ENCODE measurements at places on chromosomes 3 and 15.

- no peaks in the 10 kb centered on the region for H3K4me1 ChIP-seq
- no peak overlapping the region for H3K27ac ChIP-seq
- no peak overlapping the region for H3K4me3 ChIP-seq
- no peaks in the 10 kb centered on the region for H3K27me3 ChIP-seq
- H3K36me3 ChIP-seq: no peaks in the 10 kb centered on the region
Measured at GRCh38 chr3:5431811-5432378, 244.4 kb downstream of the EDEM1 start.

DNA sequence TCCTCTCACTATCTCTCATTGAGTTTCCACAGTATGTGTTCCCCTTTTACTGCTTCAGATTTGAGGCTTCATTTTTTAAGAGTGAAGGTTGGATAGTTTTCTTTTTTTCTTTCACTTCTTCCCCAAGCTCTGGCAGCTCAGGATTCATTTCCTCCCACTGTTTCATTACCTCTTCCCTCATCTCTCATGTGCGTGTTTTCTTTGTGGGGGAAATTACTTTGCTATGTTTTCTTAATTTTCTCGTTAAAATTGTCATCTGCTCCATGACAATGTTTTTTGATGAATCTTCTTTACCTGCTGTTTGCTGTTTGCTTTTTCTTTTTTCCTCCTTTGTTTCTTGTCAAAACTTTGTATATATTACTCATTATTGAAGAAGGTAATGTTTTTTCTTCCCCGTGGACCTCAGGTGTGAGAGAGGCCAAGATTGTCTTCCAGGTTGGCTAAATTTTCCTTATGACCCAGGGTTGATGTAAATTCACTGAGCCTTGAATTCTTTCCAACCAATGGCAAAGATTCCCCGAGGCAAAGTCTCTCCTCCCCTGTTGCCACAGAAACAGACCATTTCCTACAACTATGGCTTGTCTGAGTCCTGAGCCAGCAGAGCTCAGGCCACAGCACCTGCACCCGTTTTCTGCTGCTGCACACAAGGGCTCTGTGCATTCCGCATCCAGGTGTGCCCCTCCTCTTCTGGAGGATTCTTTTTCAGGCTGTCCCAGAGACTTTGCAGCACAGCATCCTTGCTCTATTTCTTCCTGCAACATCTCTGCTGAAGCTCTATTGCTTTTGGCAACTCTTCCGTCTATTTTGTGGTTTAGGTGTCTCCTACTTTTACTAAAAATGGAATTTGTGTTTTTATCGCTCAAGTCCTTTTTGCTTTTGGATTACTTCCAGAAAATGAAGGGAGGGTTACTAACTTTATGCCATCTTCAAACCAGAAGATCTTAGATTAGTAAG, 66.1 kb downstream of the NOX5 start:
- peaks cover 6% of the 10 kb centered on the region for H3K4me1 ChIP-seq
- no peaks in the 10 kb centered on the region for H3K36me3 ChIP-seq

DNA sequence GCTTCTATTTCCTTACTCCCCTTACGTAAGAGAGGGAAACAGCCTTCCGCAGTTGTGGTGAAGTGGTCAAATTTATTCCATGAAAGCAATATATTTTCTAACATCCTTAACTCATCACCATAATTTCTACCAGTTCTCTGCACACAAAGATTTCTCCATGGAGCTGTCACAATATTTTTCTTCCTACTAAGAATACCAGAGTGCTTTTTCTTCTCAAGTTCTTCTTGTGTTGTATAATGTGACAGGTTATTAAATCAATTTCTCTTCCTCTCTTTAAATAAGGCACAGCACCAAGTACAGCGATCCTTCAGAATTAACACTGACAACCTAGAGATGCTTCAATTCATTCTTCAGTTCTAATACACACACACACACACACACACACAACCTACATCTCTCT, 153.0 kb downstream of the CPNE4 start:
- H3K27me3 ChIP-seq: no peaks in the 10 kb centered on the region
- no peaks in the 10 kb centered on the region for H3K4me1 ChIP-seq
- no peaks in the 10 kb centered on the region for H3K36me3 ChIP-seq
- no peak for DNase-seq
- no peak overlapping the region for H3K27ac ChIP-seq

GRCh38 chr3:14608298-14608697, 43.3 kb upstream of the CCDC174 start:
- no peaks in the 10 kb centered on the region for H3K36me3 ChIP-seq
- no peaks in the 10 kb centered on the region for H3K4me1 ChIP-seq
- H3K27me3 ChIP-seq: peaks cover 9% of the 10 kb centered on the region
- H3K27ac ChIP-seq: no peak overlapping the region
- DNase-seq: no peak

DNA sequence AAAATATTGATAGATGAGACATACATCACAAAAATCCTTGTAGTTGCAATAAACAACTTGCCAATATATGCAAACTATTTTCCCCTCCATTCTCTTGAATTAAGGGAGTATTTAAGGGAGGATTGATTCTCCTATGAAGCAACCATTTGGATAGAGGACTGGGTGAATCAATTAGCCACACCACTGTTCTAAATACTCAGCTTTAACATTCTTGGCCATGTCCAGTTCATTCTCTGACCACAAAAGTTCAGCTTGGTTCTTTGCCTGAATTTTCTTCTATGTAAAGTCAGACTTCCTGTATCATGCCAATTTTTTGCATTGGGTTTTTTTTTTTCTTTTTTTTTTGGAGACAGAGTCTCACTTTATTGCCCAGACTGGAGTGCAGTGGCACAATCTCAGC, 15.8 kb upstream of the SEC11A start:
- no peak overlapping the region for H3K4me3 ChIP-seq
- H3K27ac ChIP-seq: no peak overlapping the region
- DNase-seq: no peak

- H3K27ac ChIP-seq: no peak overlapping the region
- no peaks in the 10 kb centered on the region for H3K27me3 ChIP-seq
- DNase-seq: no peak
- H3K4me3 ChIP-seq: no peak overlapping the region
- H3K4me1 ChIP-seq: no peaks in the 10 kb centered on the region
Measured at GRCh38 chr3:133271539-133271938, 128.3 kb upstream of the BFSP2 start.

DNA sequence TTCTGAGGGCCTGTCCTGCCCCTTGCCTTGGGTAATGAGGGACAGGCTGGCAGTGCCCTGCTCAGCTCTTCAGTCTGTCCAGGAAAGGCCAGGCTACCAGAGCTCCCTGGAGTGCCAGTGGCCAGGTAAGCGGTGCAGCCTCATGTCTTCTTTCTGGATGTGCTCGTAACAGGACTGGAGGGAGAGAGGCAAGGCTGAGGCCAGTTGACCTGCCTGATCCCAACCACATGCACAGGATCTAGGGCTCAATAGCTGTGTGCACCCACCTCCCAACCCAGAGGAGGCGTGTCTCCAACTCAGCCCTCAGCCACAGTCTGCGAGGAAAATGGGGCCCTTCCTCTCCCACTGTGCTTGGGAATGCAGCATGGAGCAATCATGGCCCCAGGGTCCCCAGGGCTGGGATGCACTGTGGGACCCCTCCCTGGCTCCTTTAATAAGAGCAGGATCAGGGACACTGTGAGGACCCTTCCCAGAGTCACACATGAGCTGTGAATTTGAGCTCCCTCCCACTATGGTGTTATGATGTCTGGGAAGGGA, 22.5 kb downstream of the ALS2CL start:
- H3K4me1 ChIP-seq: no peaks in the 10 kb centered on the region
- H3K4me3 ChIP-seq: no peak overlapping the region
- no peaks in the 10 kb centered on the region for H3K27me3 ChIP-seq
- DNase-seq: peak; percentile 54
- no peak overlapping the region for H3K27ac ChIP-seq
- no peaks in the 10 kb centered on the region for H3K36me3 ChIP-seq

- no peak overlapping the region for H3K27ac ChIP-seq
- no peaks in the 10 kb centered on the region for H3K27me3 ChIP-seq
- peaks cover 80% of the 10 kb centered on the region for H3K36me3 ChIP-seq
- DNase-seq: no peak
Measured at GRCh38 chr3:47652142-47652541, 73.5 kb upstream of the CSPG5 start.

GRCh38 chr15:45794304-45794703, 159.5 kb downstream of the SQOR start:
- H3K27ac ChIP-seq: no peak overlapping the region
- no peak for DNase-seq
- no peak overlapping the region for H3K4me3 ChIP-seq
- no peaks in the 10 kb centered on the region for H3K4me1 ChIP-seq

GRCh38 chr3:5428607-5429516, 241.4 kb downstream of the EDEM1 start:
- H3K36me3 ChIP-seq: no peaks in the 10 kb centered on the region
- H3K27me3 ChIP-seq: no peaks in the 10 kb centered on the region
- DNase-seq: no peak
- H3K4me1 ChIP-seq: peaks cover 8% of the 10 kb centered on the region
- no peak overlapping the region for H3K4me3 ChIP-seq

DNA sequence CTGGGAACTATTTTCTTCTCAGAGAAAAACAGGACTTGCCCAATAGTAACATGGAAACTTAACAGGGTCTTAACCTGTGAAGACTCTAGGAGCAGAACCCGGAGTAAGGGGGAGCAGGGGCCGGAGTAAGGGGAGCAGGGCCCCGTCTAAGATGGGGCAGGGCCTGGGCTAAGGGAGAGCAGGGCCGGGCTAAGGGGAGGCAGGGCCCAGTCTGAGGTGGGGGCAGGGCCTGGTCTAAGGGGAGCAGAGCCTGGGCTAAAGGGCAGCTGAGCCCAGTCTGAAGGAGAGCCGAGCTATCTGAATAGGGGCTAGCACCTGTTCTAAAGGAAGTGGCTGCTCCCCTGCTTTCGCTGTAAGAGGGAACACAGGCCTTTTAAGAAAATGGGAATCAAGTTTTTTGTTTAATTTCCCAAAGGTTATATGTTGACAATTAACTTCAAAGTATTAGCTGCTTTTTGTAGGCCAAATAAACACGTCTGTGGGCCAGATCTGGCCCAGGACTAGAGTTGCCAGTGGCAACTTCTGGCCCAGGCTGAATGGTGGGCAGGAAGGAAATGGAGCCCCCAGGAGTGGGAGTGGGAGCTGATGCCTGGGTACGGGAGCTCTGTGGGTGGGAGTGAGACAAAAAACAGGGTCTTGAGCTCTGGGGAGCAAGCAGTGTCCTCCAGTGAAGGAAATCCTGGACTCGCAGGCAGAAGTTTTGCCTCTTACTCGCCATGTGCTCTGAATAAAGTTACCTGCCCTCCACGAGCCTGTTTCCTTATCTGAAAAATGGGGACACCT, 32.5 kb downstream of the CSPG4 start:
- no peak for DNase-seq
- no peaks in the 10 kb centered on the region for H3K27me3 ChIP-seq
- H3K4me1 ChIP-seq: no peaks in the 10 kb centered on the region
- H3K4me3 ChIP-seq: no peak overlapping the region
- no peak overlapping the region for H3K27ac ChIP-seq

All from spleen (tissue), 13 donors.